ENCODE measurements at places on chromosomes 4 and X.

DNA sequence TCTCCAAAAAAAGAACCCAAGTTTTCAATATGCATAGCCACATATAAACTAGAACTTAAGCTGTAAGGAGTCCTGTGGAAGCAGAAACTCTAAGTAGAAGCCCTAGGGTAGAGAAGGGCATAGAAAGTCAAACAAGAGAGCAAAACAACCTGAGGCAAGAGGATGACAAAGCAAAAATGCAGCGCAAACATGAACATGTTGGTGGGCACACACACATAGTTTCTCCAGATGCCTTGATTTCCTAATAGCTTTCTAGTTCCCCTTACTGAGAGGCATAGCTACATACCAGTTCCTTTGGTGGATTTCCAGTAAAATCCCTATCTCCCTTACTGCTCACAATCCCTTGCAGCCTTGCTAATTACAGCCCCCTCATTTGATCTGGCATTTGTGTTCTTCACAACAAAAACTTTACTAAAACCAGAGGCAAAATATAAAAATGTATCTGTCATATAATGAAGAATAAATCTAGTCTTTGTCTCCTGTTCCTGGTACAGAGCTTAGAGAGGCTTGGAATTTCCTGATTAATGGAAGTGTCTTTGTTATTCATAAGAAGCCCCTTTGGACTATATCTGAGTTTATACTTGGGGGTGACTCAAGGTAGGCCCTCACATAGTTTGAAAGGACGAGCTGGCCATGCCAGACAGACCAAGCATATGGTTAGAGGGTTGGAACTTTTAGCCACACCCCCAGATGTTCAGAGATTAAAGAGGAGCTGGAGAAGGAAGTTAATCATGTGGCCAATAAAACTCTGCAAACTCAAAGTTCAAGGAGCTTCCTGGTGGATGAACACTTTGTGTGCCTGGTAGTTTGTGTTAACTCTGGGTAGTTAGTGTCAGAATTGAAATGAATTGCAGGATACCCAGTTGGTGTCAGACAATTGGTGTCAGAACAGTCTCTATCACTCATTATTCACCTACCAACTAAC lies 52.7 kb upstream of the ZCCHC13 start:
- peak; percentile 30 for DNase-seq

- DNase-seq = peak; percentile 73
These were observed 12.4 kb downstream of the EPGN start for GRCh38 chr4:74320559-74321118.

- DNase-seq = no peak
These were observed 558.5 kb downstream of the IL15 start for GRCh38 chr4:142194905-142195304.

DNA sequence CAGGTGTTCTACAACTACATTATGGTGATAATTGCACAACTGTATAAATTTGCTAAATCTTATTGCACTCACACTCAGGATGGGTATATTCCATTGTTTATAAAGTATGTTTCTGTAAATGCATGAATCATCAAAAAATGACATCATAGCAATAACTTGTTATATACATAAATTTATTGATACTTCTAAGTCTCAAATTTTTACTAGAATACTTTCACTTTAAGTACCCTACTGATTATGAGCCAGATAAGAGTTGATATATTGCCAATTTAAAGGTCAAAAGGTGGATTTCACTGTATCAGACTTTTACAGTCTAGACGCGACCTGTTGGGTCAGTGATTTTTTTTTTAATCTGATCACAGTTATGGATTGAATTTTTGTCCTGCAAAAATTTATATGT lies 37.4 kb upstream of the MTMR1 start:
- DNase-seq = no peak

DNA sequence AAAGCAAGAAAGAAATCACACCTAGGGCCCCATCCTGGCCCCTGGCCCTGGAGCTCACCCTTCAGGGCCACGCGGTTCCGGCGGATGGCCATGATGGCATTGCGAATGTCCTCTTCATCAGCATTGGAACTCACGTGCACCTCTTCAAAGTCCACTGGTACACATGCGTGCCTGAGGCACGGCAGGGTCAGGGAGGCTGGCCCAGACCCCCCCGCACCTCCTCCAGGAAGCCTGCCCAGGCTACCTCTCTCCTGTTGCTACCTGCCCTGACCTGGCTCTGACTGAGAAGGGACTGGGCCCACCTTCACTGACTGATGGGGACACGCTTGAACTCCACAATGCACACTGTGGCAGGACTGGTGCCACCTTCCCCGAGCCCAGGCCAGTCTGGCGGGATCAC lies 4.5 kb downstream of the IDH3G start:
- DNase-seq = no peak

GRCh38 chr4:52091801-52092200 lies 40.7 kb downstream of the SPATA18 start:
- DNase-seq = no peak

DNA sequence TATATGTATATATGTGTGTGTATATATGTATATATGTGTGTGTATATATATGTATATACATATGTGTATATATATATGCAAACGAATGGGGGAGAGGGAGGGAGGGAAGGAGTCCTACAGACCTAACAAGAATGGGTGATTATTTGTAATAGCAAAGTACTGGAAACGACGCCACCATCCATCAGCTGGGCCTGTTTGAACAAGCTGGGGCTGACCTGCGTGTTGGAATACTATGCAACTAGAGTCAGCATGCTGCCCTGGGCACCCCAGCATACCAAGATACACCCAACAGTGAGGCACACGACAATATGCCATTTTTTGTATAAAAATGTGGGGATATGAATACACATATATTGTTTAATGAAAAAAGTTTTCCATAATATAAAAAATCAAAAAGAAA lies 21.6 kb upstream of the CCNQ start:
- DNase-seq = no peak

DNA sequence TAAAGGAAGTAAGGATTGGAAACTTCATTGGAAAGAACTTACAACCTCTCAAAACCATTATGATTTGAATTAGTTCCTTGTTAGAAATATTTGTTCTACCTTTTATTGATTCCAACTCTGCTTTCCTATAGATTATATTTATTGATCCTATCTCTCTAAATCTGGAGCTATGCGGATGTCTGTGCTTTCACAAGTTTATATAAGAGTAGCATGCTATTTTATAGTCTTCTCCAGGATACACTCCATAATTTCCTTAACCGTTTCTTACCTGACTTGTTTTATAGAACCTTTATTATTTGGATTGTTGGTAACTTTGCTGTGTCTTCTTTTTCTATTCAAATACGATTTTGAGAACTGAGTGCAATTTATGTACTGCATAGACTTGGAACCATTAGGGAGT lies 668.1 kb downstream of the RAPGEF2 start:
- no peak for DNase-seq

DNA sequence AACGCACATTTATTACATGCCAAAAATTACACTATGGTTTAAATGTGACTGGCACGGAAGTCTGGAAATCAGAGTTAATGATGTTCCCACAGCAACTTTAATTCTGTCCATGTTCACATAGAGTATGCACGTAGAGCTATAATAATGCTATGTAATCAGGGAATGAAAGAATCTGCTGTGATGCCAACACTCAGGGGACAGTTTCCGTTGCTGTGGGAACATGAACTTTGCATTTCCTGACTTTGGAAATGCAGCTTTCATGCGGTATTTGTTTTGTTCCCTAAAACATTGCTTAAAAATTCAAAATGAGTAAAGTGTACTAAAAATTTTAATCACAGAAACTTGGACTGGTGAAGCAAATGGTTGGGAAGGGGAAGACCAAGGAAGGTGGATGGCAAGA lies 65.7 kb downstream of the MAGEA1 start:
- no peak for DNase-seq

DNA sequence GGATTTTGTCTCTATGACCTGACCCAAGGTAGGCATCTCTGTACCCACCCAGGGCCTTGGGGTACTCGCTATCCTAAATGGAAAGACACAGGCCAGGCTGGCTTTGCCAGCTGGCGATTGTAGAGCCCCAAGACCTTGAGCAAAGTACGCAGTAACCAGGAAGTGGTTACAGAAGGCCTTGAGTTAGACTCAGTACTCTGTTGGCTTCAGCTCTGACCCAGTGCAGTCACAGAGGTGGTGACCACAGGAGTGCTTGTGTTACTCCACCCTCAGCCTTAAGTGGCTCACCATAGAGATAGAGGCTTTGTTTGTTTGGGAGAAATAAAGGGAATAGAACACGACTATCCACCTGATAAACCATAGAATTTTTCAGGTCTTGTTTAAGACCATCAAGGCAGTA lies 880.5 kb upstream of the POU3F4 start:
- DNase-seq = no peak

DNA sequence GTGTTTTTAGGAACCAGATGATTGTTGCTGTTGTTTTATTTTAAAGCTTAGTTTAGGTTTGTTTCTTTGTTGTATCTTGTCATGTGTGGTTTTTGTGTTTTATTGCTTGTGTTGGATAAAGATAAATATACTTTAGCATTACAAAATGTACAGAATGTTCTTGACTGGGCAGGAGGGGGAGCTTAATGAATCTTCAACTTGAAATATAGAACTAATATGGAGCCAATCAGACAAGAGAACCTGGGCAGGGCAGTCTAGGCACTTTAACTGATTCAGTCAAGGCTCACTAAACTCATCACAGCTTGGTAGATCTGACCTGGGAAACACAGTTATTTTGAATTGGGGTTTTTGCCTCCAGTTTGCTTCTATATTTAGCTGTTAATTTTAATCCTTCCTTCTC lies 304.2 kb downstream of the ARHGAP24 start:
- peak; percentile 84 for DNase-seq

GRCh38 chr4:186499467-186499866 lies 55.9 kb downstream of the MTNR1A start:
- no peak for DNase-seq

GRCh38 chrX:39470588-39471407 lies 627.0 kb downstream of the BCOR start:
- no peak for DNase-seq

- DNase-seq = no peak
These were observed 604.6 kb upstream of the GRIA3 start for GRCh38 chrX:122579526-122579925.

DNA sequence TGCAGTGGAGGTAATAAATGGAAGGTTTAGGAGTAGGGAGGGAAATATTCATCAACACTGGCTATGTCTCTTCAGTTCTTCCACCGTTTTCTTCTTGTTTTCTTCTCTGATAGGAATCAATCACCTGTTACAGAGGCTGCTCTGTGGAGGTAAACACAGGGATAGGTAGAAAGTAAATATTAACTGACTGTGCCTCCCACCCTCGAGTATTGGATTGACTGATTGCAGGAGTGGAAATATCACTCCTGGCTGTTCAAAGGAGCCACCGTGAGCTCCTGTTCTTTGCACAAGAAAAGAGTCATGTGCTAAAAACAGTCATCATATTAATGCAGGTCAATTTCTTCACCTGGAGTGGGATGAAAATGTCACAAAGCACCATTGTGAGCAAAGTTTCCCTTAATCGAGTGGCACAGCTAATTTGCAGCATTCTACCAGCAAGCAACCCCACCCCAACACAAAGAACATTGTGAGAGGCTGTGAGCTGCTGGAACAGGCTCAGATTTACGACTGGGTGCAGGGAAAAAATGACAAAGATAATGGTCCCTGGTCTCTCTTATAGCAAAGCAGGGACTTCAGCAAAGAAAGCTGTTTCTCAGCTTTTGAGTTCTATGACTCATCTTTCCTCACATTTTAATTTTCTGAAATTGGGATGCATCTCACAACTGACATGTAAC lies 113.7 kb upstream of the TSPAN5 start:
- no peak for DNase-seq

GRCh38 chr4:112130906-112131305 lies 14.3 kb upstream of the FAM241A start:
- peak; percentile 62 for DNase-seq

DNA sequence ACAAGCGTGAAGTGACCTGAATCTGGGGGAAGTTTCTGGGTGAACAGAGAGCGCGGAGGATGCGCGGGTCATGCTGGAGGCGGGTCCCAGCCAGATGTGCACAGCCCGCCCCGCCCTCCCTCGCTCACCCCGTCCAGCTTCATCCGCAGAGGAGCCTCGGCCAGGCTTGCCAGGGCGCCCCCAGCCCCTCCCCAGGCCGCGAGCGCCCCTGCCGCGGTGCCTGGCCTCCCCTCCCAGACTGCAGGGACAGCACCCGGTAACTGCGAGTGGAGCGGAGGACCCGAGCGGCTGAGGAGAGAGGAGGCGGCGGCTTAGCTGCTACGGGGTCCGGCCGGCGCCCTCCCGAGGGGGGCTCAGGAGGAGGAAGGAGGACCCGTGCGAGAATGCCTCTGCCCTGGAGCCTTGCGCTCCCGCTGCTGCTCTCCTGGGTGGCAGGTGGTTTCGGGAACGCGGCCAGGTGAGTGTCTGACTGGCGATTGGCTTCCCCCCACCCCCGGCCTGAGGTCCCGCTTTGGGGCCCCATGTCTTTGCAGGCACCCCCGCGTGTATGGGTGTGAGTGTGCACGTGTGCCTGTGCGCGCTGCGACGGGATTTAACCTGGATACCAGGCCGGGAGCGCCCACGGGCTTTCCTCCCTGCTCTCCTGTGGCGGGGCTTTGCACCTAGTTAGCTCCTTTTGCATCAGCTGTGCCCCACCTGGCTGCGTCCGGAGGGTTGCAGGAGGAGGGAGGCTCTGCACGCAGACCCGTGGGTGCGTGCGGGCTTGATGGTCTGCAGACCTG lies at the start of gene EGFL6:
EGFL6 (plus strand) TSS at position 123 of the 782 bp plus-strand sequence; CDS start at position 384, 261 bp downstream.
- DNase-seq = no peak

GRCh38 chr4:124641715-124642381 lies 70.7 kb downstream of the ANKRD50 start:
- peak; percentile 95 for DNase-seq

DNA sequence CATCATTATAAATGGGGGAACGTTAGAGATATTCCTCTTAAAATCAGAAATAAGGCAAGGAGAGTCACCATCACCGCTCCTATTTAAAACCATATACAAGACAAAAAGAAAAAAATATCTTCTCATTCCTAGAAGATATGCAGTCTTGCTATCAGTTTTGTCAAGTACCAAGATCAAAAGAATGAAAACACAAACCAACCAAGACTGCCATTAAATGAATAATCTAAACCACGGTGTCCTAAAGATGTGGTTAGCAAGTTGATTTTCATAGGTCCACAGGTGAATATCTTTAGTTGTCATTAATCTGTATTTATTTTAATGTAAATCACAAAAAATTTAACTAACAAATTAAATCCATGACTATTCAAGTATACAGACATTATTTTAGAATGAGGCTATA lies 39.3 kb downstream of the SCFD2 start:
- no peak for DNase-seq

GRCh38 chrX:78650906-78651437 lies 8.2 kb downstream of the RTL3 start:
- no peak for DNase-seq

DNA sequence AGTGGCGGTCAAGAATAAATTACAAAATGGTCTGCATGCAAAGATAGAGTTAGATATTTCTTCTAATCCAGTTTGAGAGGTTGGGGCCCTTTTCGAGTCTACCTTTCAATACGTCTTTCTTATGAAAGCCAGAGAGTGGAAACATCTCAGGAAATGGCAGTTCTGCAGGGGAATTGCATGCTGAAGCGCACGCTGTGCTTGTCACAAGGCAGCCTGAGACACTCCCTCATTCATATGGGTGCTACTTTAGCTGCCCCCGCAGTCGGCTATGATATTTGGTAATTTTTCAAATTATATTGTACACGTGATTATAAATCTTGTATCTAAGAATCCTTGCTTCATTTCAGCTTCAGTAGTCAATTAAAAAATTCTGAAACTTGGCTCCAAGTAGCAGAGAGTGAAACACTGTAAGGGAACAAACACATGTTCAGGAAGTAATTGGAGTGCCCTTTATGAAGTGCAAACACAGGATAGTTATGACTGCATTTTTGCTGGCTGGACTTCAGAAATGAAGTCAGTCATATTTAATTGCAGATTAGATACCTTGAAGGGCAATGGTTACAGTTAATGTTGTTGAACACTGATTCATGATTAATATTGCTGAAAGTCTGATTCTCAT lies 145.5 kb upstream of the NAP1L5 start:
- peak; percentile 67 for DNase-seq
